ENCODE measurements at places on chromosomes 5 and 9. TPM values are rescaled to one million over a fixed set of nuclear protein-coding genes. Genes with fewer than 3 reads are reported as not detected.
A peak's percentile ranks its signal among the peaks of the same experiment; 100 is the strongest.

DNA sequence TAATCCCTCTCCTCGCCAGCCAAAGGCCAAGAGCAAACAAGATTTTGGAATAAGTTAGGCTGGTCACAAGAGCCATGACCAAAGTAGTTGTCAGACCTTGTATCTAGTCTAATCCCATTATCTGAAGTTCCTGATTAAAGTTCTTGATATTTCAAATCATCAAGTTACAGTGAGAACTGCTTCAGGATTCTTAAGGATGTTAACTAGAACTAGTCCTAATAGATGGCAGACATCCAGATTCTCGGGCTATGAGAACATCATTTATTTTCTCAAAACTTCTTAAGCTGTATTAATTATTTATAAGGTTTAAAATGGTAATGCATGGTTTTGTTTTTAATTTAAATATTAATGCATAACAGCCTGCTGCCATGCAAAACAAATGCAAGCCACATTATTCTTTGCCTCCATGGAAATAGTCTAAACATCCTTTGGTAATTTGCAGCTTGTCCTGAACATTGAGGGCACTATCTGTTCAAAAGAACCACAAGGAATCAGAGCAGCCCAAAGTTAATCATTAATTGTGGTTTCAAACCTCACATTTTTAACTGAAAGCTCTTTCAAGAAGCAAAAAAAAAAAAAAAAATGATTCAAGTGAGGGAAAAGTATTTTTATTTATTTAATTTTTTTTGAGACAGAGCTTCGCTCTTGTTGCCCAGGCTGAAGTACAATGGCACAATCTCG lies 95.1 kb downstream of the TTC39B start:
- H3K4me3 ChIP-seq: no peak overlapping the region
- H3K27me3 ChIP-seq: no peaks in the 10 kb centered on the region
- peak; percentile 62 for DNase-seq
- peaks cover 14% of the 10 kb centered on the region for H3K4me1 ChIP-seq
- no peaks in the 10 kb centered on the region for H3K36me3 ChIP-seq
- H3K27ac ChIP-seq: no peak overlapping the region

DNA sequence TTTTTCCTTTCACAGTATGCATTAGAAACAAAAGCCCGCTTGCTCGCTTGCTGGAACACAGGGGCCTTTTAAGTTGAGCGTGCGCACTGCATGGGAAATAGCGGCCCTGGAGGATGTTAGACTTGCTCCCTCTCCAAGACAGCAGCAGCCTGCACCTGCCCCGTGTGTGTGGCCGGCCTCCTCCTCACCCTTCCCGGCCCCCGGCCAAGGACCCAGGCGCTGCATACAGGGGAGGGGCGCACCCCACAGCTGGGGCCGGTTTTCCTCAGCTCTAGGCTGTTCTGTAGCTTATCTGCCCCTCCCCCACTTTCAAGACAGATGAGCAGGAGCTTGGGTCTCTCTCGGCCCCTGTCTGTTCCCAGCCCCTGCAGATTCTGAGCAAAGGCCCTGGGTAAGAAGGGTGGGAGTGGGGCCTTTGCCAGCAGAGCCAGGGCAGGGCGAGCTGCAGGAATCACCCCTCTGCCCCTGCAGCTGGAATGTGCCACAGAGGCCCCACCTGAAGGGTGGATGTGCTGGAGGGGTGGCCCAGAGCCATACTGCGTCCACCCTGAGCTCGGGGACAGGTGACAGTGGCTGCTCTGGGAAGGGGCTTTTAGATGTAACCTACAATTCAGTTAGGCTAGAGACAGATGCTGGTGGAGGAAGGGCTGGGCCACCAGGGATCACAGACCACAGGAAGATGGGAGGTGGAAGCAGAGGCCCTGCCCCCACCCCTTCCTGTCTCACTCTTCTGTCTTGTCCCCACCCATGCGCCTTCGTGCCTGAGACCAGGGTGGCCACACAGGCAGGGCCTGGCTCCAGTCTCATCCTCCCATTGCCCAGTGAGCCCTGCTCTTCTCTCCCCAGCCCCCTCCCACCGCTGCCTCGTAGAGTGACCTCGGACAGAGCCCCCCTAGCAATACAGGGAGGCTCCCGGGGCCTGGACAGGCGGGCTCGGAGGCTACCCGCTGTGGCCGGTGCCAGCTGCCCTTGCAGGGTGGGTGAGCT lies 132.4 kb downstream of the DAB2IP start:
- no peaks in the 10 kb centered on the region for H3K36me3 ChIP-seq
- H3K4me1 ChIP-seq: no peaks in the 10 kb centered on the region
- no peak overlapping the region for H3K27ac ChIP-seq
- H3K27me3 ChIP-seq: no peaks in the 10 kb centered on the region

GRCh38 chr9:133976887-133977286 lies 15.2 kb downstream of the VAV2 start:
- no peak for DNase-seq
- H3K36me3 ChIP-seq: no peaks in the 10 kb centered on the region
- peaks cover 10% of the 10 kb centered on the region for H3K4me1 ChIP-seq
- H3K27me3 ChIP-seq: no peaks in the 10 kb centered on the region
- H3K27ac ChIP-seq: no peak overlapping the region

- no peak overlapping the region for H3K4me3 ChIP-seq
- H3K4me1 ChIP-seq: peaks cover 13% of the 10 kb centered on the region
- H3K27me3 ChIP-seq: no peaks in the 10 kb centered on the region
These were observed 287.6 kb downstream of the KDM4C start for GRCh38 chr9:7045361-7045760.

DNA sequence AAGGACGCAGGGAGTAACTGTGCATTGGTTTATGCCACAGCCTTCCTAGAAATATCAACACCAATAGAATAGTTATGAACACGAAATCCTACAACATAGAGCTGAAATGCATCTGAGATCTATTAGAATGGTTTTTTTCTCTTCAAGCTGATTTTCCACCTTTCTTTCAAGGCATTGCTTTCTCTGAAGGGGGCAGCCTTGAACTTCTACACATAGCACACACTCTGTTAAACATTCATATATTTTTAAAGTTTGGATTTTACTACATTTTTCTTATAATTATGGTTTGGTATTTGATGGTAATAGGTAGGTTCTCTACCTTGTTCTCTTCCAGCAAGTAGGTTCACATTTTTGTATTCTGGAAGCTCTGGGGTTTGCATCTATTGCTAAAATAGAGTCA lies 661.8 kb downstream of the SEMA5A start:
- peak; percentile 24 for DNase-seq
- H3K27ac ChIP-seq: no peak overlapping the region
- H3K4me3 ChIP-seq: no peak overlapping the region
- H3K27me3 ChIP-seq: no peaks in the 10 kb centered on the region
- H3K4me1 ChIP-seq: no peaks in the 10 kb centered on the region
- H3K36me3 ChIP-seq: no peaks in the 10 kb centered on the region

DNA sequence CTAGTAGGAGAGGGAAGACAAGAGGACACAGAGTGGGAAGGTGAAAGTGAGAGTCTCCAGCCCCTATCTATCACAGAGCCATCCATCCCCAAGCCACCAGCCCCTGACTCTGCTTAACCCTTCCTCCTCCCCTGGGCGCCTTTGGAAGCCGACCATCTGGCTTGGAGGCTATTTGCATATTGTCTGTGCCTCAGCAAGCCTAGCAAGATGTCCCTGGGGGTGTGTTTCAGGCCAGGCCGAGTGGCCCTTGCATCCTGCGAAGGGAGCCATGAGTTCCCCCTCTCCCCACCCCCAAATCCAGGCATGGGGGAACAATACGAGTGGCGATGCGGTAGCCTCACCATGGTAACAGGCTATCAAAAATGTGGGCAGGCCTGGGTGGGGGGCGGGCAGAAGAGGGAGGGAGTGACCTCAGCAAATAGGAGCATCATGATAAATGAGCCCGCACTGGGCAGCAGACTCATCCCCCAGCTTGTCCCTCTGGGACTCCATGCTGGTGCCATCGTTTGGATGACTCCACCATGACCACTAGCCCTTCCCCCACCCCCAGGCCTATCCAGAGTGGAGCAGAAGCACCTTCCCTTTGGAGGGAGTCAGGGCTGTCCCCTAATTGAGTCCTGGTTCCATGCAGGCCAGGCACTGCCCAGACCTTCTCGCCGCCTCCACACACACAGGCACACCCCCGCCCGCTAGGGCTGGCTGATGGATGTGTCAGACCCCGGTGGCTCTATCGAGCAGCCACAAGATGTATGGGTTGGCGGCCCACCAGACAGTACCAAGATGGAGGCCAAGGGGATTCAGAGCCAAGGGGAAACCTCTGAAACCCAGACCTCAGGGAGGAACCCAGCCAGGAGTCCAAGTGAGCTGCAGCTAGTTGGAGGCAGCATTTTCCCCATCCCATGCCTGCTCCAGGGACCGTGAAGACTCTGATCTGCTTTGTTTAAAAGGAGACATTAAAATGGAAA lies 14.6 kb downstream of the URM1 start:
- H3K36me3 ChIP-seq: no peaks in the 10 kb centered on the region
- H3K27me3 ChIP-seq: no peaks in the 10 kb centered on the region
- no peaks in the 10 kb centered on the region for H3K4me1 ChIP-seq
- peak; percentile 51 for DNase-seq

- peaks cover 8% of the 10 kb centered on the region for H3K4me1 ChIP-seq
- H3K27ac ChIP-seq: no peak overlapping the region
- DNase-seq: no peak
- H3K4me3 ChIP-seq: no peak overlapping the region
- no peaks in the 10 kb centered on the region for H3K36me3 ChIP-seq
These were observed 35.8 kb upstream of the NFIB start for GRCh38 chr9:14349447-14350348.

Gene GABRA1
- not detected for total RNA-seq

Gene SOX30
- total RNA-seq: not detected

Data from GM23248 (cell line).